ENCODE measurements at places on chromosomes 5 and 9.
A peak's percentile ranks its signal among the peaks of the same experiment; 100 is the strongest.

DNA sequence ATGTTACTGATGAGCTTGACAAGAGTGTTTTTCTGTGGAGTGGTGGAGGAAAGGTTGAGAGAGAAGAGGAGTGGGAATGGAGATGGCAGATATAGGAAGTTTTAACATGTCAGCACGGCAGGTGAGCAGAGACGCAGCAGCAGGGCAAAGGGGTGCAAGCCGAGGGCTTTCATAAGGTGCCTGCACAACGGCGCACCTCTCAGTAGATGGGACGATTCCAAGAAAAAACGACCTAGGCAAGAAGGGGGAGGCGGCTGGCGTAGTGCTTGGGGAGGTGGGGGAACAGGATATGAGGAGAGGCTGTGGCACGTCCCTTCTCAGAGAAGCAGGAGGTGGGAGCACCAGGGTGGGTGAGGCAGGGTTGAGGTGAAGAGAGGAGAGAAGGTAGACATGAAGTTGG, 24.5 kb downstream of the ARPC5L start:
- DNase-seq: no peak

- no peak for DNase-seq
Observed at GRCh38 chr9:106326493-106326892, 536.5 kb upstream of the ZNF462 start.

- peak; percentile 67 for DNase-seq
Observed at GRCh38 chr9:96232539-96233241, 69.3 kb downstream of the HSD17B3 start.

DNA sequence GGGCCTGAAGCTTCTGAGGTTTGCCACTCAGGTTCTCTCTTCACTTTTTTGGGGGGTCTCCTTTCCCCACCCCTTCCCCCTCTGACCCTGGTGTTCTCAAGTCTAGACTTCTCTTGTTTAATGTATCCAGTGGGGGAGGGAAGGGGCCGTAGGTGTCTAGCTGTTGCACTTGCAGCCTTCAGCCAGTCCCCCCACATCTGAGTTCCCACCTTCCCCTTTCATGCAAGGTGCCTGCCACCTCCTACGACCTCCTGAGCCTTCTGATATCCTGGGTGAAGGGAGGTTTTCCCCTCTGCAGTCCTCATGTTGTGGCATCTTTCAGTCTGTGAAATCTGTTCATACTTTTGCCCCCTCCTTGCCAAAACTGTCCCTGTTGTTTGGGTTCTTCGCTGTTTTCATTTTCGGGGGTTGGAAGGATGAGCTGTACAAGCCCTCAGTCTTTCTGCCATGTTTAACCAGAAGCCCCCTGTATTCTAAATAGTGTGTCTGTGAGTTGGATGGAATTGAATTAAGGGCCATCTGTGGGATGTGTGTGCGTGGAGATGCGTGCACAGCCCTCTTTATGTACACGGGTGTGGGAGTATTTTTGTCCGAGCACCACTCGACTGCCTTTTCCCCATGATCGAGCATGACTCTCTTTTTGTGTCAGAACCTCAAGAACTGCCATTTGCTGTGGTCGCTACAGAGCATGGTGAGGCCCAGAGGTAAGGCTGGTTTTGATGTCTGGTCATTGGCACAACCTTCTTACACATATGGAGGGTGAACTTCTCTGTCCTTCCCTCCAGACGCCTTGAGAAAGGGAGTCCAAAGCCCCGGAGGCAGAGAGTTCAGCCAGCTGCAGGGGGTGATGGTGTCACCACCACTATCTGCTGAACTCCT, 23.6 kb downstream of the PRRC2B start:
- no peak for DNase-seq

GRCh38 chr5:76638479-76638878, 15.3 kb upstream of the F2RL2 start:
- DNase-seq: no peak

DNA sequence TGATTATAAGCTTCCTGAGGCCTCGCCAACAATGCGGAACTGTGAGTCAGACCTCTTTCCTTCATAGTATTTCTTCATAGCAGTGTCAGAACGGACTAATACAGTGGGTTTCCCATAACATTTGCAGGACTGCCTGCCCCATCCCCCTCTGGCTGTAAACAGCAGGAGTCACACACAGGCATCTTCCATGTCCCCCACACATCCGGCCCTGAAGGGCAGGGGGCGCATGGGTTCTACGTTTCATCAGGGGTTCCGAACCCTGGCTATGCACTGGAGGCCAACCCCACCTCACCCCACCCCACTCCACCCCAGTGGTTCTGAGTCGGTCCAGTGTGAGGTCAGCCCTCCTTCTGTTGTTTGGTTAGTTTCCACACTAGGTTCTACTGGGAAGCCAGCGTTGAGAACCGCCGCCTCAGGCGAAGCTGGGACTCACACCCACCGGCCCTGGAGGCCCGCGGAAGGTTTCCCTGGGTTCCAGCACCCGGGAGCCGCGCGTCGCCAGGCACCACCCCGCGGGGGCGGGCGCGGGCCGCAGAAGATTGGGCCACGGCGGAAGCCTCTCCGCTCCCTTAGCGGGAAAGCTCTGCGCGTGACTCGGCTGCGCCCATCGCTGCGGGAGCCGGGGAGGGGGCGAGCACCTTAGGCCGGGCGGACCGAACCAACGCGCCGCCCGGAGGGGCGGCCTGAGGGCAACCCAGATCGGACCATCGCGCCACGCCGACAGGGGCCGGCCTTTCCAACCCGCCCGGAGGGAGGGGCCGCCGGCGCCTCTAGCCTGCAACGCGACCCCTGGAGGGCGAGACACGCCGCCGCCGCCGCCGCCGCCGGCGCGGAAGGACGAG, at the start of gene RUSC2:
Gene RUSC2 (plus strand): TSS at position 799 of the 842 bp plus-strand sequence. CDS start 56,411 bp downstream, outside the sequence.
- DNase-seq: peak; percentile 74

All from HEK293T (cell line).